Chondrocyte (in vitro differentiated cells): ENCODE measurements at places on chromosomes 12 and 14. TPM values are rescaled to one million over a fixed set of nuclear protein-coding genes. Genes with fewer than 3 reads are reported as not detected.
A peak's percentile ranks its signal among the peaks of the same experiment; 100 is the strongest.

- peaks cover 17% of the 10 kb centered on the region for H3K4me1 ChIP-seq
- peak overlapping the region; percentile 74 for H3K4me3 ChIP-seq
- peaks cover 2% of the 10 kb centered on the region for H3K36me3 ChIP-seq
- peak overlapping the region; percentile 57 for H3K27ac ChIP-seq
- DNase-seq: no peak
Measured at GRCh38 chr12:51217133-51217967, 512 bp downstream of the POU6F1 start.

DNA sequence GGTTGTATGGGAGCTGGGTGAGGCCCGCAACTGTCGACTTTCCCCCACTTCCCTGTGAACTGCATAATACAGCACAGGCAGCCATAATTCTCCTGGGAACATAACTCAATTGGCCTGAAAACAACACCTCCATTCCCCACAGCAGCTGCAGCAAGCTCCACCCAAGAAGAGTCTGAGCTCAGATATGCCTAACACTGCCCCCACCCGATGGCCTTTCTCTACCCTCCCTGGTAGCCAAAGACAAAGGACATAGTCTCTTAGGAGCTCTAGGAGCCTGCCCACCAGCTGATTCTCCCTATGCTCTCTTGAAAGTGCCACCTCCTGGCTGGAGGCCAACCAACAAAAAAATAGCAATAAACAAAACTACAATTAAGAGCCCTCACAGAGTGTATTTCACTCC is 542.7 kb upstream of the LMO3 start:
- no peaks in the 10 kb centered on the region for H3K4me1 ChIP-seq
- no peak overlapping the region for H3K4me3 ChIP-seq
- H3K27me3 ChIP-seq: no peaks in the 10 kb centered on the region
- H3K36me3 ChIP-seq: no peaks in the 10 kb centered on the region

DNA sequence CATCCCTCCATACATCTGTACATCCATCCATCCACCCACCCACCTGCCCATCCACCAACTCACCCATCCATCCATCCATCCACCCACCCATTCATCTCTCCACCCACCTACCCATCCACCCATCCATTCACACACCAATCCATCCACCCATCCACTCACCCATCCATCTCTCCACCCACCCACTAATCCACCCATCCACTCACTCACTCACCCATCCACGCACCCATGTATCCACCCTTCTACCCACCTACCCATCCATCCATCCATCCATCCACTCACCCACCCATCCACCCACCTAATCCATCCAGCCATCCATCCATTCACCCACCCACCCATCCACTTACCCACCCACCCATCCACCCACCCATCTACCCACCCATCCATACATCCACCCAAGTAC is 16.2 kb downstream of the GALNT9 start:
- no peak for DNase-seq
- peaks cover 10% of the 10 kb centered on the region for H3K36me3 ChIP-seq
- no peak overlapping the region for H3K4me3 ChIP-seq
- no peak overlapping the region for H3K27ac ChIP-seq
- H3K4me1 ChIP-seq: no peaks in the 10 kb centered on the region

DNA sequence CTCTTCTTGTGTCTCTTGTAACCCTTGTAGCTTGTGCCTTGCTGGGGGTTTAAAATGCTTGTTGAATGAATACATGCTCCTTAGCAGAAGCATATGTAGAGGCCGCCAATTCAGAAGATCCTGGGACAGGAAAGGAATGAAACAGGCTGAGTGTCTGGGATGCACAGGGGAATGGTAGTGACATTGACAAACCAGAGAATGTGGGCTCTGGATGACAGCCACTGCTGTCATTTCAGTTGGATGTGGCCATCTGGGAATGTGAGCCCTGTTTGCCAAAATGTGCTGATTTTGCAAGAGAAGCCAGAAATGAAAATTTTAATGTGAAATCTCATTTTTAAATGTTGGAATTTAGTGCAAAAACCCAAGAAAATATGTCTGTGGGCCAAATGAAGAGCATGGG is 136.8 kb downstream of the DACT1 start:
- H3K27ac ChIP-seq: no peak overlapping the region
- H3K4me1 ChIP-seq: peaks cover 27% of the 10 kb centered on the region
- H3K27me3 ChIP-seq: no peaks in the 10 kb centered on the region
- DNase-seq: no peak
- H3K4me3 ChIP-seq: no peak overlapping the region

GRCh38 chr14:67166450-67166853 is 22.8 kb upstream of the GARIN2 start:
- H3K4me1 ChIP-seq: peaks cover 10% of the 10 kb centered on the region
- DNase-seq: no peak
- no peak overlapping the region for H3K27ac ChIP-seq
- no peaks in the 10 kb centered on the region for H3K27me3 ChIP-seq
- peaks cover 4% of the 10 kb centered on the region for H3K36me3 ChIP-seq

DNA sequence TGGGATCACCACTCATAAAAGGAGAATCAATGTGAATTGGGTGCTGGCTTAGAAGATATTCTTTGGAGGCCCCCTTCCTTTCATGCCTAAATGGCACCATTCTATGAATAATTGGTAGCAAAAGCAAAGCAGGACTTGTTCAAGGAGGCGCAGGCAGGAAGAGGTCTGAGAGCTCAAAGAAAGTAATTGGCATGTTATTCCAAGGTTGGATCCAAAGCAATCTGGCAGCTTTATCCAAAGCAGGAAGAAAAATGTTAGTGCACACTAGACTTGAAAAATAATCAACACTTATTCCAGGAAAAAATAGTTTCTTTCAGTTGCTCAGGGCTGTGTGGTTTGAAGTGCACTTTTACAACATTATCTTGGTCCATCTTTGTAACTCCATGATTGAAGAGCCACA is 326.4 kb downstream of the NUAK1 start:
- no peaks in the 10 kb centered on the region for H3K27me3 ChIP-seq
- peak overlapping the region; percentile 22 for H3K27ac ChIP-seq
- peaks cover 39% of the 10 kb centered on the region for H3K4me1 ChIP-seq
- no peaks in the 10 kb centered on the region for H3K36me3 ChIP-seq
- DNase-seq: no peak

GRCh38 chr14:104467641-104468040 is 111.9 kb upstream of the C14orf180 start:
- peaks cover 44% of the 10 kb centered on the region for H3K27me3 ChIP-seq
- H3K36me3 ChIP-seq: no peaks in the 10 kb centered on the region
- no peak overlapping the region for H3K27ac ChIP-seq
- H3K4me1 ChIP-seq: no peaks in the 10 kb centered on the region
- DNase-seq: no peak

- no peaks in the 10 kb centered on the region for H3K36me3 ChIP-seq
- no peak for DNase-seq
- H3K4me1 ChIP-seq: peaks cover 4% of the 10 kb centered on the region
- no peak overlapping the region for H3K4me3 ChIP-seq
- peaks cover 46% of the 10 kb centered on the region for H3K27me3 ChIP-seq
Measured at GRCh38 chr14:94001501-94002396, 4.6 kb downstream of the CCDC197 start.

DNA sequence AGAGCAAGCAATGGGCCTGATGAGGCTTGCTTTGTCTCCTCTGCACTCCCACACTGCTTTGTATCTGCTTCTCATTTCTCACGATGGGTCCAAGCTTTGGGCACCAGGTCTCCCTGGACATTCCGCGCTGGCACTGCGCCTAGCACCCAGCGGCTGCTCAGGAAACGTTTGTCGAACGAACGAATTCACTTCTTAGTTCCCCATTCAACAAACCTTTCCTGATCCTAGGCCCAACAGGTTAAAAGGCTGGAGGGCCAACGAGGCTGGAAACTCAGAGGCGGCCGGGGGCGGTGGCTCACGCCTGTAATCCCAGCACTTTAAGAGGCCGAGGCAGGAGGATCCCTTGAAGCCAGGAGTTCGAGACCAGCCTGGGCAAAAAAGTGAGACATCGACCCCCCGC is 1.0 kb upstream of the GLRX5 start:
- H3K4me1 ChIP-seq: peaks cover 74% of the 10 kb centered on the region
- peak overlapping the region; percentile 93 for H3K27ac ChIP-seq
- no peaks in the 10 kb centered on the region for H3K27me3 ChIP-seq
- DNase-seq: no peak

DNA sequence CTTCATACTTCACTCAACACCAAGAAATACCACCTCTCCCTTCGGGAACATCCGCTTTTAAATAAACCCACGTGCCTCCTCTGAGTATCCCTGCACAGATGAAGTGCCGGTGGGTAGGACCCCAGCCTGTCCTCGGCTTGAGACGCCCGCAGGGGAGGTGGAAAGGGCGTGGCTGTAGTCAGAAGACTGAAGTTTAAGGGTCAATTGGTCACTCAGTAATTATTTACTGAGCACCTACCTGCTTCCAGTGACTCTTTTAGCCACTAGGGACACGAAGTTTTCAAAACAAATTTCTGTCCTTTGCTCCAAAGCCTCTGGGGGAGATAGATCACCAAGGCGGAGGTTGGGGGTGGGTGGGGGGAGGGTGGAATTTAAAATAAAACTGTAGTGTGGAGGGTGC is 309.4 kb downstream of the VRK1 start:
- DNase-seq: no peak
- H3K27ac ChIP-seq: no peak overlapping the region
- H3K4me1 ChIP-seq: no peaks in the 10 kb centered on the region
- peaks cover 6% of the 10 kb centered on the region for H3K27me3 ChIP-seq

- H3K4me1 ChIP-seq: no peaks in the 10 kb centered on the region
- peaks cover 24% of the 10 kb centered on the region for H3K27me3 ChIP-seq
- DNase-seq: no peak
- H3K27ac ChIP-seq: no peak overlapping the region
- H3K4me3 ChIP-seq: no peak overlapping the region
Measured at GRCh38 chr12:117444781-117445180, 83.4 kb upstream of the NOS1 start.

- no peak overlapping the region for H3K27ac ChIP-seq
- no peak overlapping the region for H3K4me3 ChIP-seq
- H3K36me3 ChIP-seq: no peaks in the 10 kb centered on the region
- no peak for DNase-seq
- H3K27me3 ChIP-seq: peaks cover 12% of the 10 kb centered on the region
Measured at GRCh38 chr14:97028382-97028781, 231.2 kb downstream of the VRK1 start.

DNA sequence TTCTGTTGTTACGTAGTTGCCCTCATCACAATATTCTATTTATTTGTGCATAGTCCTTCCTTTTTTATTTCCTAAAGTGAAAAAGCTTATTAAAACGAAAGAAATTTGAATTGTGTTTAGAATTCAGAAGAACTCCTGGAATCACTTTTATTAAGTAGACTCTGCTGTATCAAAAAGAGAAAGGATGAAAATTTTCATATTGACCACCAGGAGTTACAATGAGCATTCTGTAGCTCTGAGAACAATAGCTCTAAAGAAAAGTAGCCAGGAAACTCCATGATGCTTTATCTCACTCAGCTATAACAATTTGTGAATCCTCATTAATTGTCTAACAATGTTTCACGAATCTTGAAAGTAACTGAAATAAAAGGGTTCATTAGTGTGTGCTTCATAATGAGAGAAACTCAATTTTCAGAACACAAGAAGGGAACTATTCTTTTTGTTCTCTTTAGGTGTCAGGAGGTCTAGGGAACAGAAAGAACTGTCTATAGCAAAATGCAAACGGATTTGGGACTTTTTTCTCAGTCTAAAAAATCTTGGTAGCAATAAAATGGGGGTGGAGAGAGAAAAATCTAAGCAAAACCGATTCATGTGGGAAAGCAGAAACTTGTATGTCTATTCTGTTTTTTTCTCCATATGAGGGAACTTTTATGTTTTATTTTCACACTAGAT is 19.3 kb downstream of the ASCL1 start:
- DNase-seq: no peak
- H3K27me3 ChIP-seq: peaks cover 14% of the 10 kb centered on the region
- H3K27ac ChIP-seq: no peak overlapping the region
- no peak overlapping the region for H3K4me3 ChIP-seq
- H3K4me1 ChIP-seq: no peaks in the 10 kb centered on the region

DNA sequence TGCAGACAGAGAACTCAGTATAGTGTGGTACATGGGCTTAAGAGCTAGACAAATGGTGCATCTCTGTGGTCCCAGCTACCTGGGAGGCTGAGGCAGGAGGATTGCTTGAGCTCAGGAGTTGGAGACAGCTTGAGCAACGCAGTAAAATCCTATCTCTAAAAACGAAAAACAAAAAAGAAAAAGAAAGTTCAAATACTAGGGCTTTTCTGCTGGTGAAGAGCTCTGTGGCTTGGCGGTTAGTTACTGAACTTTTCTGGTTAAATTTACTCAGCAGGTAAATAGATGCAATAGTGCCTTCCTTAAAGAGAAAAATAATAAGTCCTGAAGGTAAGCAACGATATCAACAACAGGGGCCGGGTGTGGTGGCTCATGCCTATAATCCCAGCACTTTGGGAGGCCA is 31.4 kb upstream of the RAP1B start:
- DNase-seq: no peak
- H3K36me3 ChIP-seq: no peaks in the 10 kb centered on the region
- no peaks in the 10 kb centered on the region for H3K4me1 ChIP-seq
- no peak overlapping the region for H3K27ac ChIP-seq
- H3K4me3 ChIP-seq: no peak overlapping the region

DNA sequence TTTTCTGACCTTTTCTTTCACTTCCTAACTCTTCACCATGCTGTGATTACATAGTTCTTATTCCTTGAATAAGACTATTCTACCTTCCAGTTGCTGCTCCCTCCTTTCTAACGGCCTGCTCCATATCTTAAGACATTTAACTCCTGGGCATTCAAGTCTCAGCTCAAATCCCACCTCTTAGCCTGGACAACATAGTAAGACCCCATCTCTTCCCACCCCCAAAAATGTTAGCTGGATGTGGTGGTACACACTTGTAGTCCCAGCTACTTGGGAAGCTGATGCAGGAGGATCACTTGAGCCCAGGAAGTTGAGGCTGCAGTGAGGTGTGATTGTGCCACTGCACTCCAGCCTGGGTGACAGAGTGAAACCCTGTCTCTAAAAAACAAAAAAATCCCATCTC is 10.9 kb downstream of the ERG28 start:
- H3K4me3 ChIP-seq: no peak overlapping the region
- DNase-seq: no peak
- H3K27ac ChIP-seq: peak overlapping the region; percentile 32

GRCh38 chr14:50026396-50026795 is 90.0 kb downstream of the VCPKMT start:
- no peak for DNase-seq
- no peaks in the 10 kb centered on the region for H3K27me3 ChIP-seq
- H3K4me3 ChIP-seq: no peak overlapping the region
- no peak overlapping the region for H3K27ac ChIP-seq

- no peak for DNase-seq
- H3K4me3 ChIP-seq: no peak overlapping the region
- no peaks in the 10 kb centered on the region for H3K27me3 ChIP-seq
- H3K27ac ChIP-seq: peak overlapping the region; percentile 77
- peaks cover 37% of the 10 kb centered on the region for H3K4me1 ChIP-seq
Measured at GRCh38 chr12:42679466-42679865, 89.9 kb upstream of the PRICKLE1 start.

DPY19L2 gene
- total RNA-seq: 6.7 to 8.9 TPM (median 6.9 TPM) in 3 replicates

SLC25A47 gene
- not detected in 3 replicates for total RNA-seq

GPATCH2L gene
- 46.7 to 51.3 TPM (median 46.8 TPM) in 3 replicates for total RNA-seq

AJUBA gene
- total RNA-seq: 56.5 to 124 TPM (median 124 TPM) in 3 replicates

NINJ2 gene
- 1.3 to 14.6 TPM (median 2.1 TPM) in 3 replicates for total RNA-seq

ADSS1 gene
- total RNA-seq: 7.1 to 9.9 TPM (median 7.9 TPM) in 3 replicates

CHGA gene
- not detected in 3 replicates for total RNA-seq

C3AR1 gene
- 0.27 to 0.59 TPM in 2 of 3 replicates, not detected in the other for total RNA-seq

MGAT4C gene
- total RNA-seq: 0.02 to 0.30 TPM (median 0.26 TPM) in 3 replicates

RPL10L gene
- total RNA-seq: not detected in 3 replicates

KCNH3 gene
- 0.10 to 0.27 TPM in 2 of 3 replicates, not detected in the other for total RNA-seq

CLEC2A gene
- total RNA-seq: 0.62 to 0.67 TPM in 2 of 3 replicates, not detected in the other

SLC16A7 gene
- total RNA-seq: 24.9 to 26.0 TPM (median 25.0 TPM) in 3 replicates

BIN2 gene
- total RNA-seq: not detected in 3 replicates

OR4L1 gene
- not detected in 3 replicates for total RNA-seq

COQ6 gene
- total RNA-seq: 16.6 to 25.9 TPM (median 18.4 TPM) in 3 replicates

DEGS2 gene
- 0.17 to 0.36 TPM in 2 of 3 replicates, not detected in the other for total RNA-seq
